ENCODE measurements at places on chromosomes 1 and 21. TPM values are rescaled to one million over a fixed set of nuclear protein-coding genes. Genes with fewer than 3 reads are reported as not detected.

Gene LCE2A
- not detected for total RNA-seq

Gene PODN
- total RNA-seq = 0.43 TPM

DNA sequence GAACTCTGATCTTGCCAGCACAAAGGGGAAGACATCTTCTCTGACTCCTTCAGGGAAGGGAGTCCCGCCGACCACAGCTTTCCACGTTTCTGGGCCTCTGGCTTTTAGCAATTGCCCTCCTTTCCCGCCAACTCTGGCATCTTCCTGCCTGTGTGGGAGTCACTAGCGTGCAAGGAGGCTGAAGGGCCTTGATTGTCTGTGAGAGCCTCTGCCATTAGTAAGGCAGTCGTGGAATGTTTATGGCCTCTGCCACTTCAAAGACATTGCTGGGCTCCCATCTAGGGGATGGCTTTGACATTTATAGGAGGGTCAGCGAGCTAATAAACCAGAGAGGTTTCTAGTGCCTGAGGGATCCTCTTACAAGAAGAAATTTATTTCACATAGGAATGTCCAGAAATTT lies 14.3 kb upstream of the PROK1 start:
- DNase-seq = peak; percentile 6

GRCh38 chr1:163875927-163876320 lies 554.2 kb downstream of the NUF2 start:
- DNase-seq = no peak

Gene KCNJ10
- 0.47 TPM for total RNA-seq

- DNase-seq = no peak
Measured at GRCh38 chr1:154902938-154903566, 33.0 kb upstream of the KCNN3 start.

DNA sequence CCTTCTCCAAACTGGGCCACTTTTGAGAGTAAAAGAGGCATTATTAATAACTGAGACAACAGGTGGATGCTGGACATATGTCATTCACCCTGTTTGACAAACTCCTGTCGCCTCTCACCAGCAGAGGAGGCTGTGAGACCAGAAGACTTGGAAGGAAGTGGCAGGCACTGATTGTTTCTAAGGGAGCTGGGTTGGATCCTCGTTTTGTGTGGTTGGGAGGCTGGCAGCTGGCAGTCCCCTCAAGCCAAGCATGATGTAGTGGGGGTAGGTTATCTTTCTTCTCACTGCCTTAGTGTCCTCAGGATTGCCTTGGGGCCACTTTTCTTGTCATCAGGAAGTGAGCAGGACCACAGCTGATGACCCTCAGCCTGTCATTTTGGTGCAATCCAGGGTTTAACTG lies 86.5 kb upstream of the KCNJ15 start:
- no peak for DNase-seq

- DNase-seq = no peak
Measured at GRCh38 chr1:178947677-178947981, 76.8 kb upstream of the ANGPTL1 start.

GRCh38 chr1:234262754-234263105 lies 110.5 kb upstream of the COA6 start:
- DNase-seq = no peak

- DNase-seq = no peak
Measured at GRCh38 chr1:47013293-47013692, 10.2 kb upstream of the CYP4X1 start.

DNA sequence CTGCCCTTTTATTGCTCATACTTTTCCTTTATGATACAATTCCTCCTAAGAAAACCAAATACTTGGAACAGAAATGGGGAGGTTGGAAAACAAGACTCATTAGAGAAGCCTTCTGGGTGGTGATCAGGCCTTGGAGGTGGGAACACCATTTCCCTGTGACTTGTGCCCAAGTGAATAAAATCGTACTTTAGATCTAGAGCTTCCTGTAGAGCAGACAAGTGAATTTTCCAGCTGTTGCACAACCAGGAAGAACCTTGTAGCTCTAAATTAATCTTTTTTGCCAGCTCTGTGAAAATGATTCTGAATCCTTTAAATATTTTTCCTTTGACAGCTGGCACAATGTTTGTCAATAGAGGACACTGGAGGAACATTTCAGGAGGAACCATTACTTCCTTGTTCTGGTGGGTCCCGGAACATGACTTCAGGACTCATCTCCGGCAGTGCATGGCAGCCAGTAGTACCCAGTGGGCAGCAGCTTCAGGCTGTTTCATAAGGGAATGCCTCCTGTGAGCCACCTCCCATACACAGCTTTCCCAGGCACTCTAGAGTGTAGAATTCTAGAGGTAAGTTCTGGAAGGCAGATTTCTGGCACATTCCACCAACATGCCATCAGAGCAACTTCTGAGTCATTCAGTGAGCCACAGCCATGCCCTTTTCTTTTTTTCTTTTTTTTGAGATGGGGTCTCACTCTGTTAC lies 5.5 kb upstream of the SNAPIN start:
- no peak for DNase-seq

DNA sequence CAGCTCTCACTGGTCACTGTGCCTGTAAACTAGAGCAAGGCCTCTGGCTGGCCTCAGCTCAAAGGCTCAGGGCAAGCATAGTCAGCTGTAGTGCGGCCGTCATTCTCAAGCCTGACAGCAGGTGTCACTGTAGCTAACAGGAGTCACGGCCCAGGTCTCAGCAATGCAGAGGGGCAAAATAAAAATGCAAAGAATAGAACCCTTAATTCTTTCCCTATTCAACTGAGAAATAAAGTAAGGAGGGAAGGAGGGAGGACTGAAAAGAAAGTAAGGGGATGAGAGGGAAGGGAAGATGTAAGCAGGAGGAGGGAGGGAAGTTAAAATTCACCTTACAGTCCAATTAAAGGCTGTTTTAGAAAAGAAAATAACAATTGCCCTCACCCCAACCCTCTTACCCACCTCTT lies 106.1 kb downstream of the KIAA0319L start:
- DNase-seq = peak; percentile 83

DNA sequence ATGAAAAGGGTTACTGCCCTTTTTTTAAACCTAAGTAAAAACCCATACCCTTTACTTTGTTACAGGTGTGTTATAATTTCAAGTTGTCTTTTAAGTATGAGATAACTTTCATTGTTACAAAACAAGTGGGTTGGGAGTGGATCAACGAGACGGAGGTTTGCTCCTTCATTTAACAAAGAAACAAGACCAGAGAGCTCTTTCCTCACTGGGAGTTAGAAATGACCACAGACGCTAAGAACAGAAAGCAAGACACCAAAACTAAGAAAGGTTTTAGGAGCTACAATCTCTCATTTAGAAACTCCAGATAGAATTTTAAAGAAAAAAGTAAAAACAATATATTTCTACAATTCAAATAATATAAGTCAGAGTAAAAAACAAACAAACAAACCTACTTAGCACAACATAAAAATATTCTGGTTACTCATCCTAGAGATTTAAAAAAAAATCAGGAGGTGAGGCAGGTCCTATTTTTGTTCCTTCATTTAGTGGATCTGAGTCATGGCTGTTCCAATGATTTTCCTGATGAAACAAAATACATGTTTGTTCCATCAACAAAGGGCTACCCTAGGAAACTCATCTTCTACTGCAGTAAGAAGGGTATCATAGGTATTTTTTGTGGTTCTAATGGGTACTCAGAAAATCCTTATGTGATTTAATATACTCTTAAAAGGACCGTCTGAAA lies 33.0 kb downstream of the APP start:
- DNase-seq = no peak

DNA sequence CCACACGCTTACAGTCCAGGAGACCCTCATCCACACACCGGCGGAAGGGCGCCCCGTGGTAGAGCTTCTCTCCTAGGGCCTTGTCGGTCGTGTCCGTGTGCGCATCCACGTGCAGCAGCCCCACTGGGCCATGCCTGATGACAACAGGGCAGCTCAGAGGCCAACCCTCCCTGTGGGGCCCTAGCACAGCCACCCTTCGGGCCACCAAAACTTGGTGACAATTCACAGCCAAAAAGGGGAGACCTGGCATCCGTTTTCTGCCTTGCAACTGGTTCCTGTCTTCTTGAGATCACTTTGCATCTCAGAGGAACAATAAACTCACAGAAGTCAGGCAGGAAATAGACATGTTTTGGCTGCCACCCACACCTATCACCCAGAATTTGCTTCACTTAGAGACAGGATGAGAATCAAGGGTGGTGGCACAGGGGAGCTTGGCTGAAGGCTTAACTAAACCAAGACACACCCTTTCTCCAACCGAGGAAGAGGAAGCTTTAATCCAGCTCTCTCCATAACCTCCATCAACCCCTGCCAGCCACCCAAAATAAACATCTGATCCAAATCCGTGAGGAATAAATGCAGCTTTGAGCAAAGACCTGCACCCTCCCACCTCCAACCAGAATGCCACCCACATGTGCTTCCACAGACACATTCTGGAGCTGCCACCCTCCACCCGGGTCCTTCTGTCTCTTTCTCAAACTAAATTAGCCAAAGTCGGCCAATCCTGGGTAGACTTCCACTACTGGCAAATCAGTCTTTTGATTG lies 5.7 kb downstream of the AGMAT start:
- DNase-seq = no peak

Gene SMIM12
- 43.2 TPM for total RNA-seq

Data from neural crest cell (in vitro differentiated cells).